Stimulated activated CD4-positive, alpha-beta T cell treated with anti-CD3 and anti-CD28 coated beads, Interleukin-1b, Interleukin-23, amount 100 ng/mL, for 48 hours (primary cell): ENCODE measurements at places on chromosomes 3 and 15.

DNA sequence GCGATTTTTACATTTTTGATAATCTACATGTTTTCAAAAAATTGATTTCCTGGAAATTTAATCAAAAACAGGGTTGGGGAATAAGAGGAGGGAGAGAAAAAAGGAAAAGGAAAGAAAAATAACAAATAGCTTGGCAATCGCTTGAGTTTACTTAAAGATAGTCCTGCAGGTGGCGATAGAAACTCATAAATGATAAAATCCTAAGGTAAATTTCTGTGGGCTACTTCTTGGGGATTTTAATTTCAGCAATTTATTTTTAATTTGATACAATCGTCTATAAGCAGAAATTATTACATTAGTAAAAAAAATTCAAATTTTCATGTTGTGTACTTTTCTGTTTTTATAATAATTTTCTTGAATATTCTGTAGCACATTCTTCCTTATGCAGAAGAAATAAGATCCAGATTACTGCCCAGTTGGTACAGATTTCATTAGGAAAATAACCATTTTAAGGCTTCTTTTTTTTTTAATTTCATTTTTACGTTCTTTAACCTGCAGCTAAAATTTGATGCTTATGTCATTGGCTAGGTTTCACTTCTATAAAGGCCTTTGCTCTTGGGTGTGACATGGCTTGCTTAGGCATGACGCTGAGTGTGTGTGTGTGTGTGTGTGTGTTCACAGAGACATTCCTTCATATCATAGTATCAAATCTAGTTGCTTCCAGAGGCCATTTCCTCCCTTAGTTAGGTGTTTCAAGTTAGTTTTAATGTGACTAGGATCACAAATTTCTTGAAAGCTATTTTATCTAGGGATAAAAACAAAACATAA lies 181.8 kb downstream of the MCTP2 start:
- DNase-seq: no peak

- DNase-seq: no peak
Observed at GRCh38 chr3:127149621-127150310, 43.2 kb upstream of the PRR23E start.

- DNase-seq: no peak
Observed at GRCh38 chr3:39548282-39548681, 80.8 kb downstream of the MOBP start.

DNA sequence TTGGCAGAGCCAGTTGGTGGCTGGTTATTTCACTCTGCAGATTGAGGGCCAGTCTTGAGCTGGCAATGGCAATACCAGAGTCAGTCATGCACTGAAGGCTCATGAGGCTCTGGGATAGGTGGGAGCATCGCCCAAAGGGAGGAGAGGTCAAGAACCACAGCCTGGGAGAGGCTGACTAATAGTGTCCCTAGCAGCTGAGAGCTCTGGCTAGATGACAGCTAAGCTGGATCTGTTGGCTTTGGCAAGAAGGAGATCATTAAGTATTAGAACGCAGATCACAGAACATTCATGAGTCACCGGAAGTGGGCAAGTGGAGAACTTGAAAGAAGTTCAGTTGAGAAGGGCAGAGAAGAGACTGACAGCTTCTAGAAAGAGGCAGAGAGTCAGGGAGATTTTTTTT lies 521.1 kb downstream of the NR2F2 start:
- no peak for DNase-seq

GRCh38 chr15:101528917-101529299 lies 39.4 kb upstream of the PCSK6 start:
- no peak for DNase-seq

DNA sequence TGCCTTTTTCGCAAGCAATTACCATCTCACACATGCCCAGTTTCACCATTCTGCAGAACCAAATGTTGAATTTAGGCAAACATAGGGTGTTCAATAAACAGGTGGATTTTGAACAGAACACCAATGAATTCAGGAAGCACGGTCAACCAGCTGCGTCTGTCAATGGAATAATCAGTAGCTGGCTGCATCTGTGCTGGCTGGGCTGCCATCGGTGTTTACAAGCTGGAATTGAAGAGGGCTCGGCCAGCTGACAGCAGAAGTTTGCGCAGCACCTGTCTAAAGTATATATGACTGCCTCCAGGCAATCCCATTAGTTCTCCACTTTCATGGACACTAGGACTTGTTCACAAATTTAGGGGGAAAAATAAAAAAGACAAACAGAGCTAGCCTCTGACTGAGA lies 996.4 kb upstream of the CFAP20DC start:
- DNase-seq: no peak

DNA sequence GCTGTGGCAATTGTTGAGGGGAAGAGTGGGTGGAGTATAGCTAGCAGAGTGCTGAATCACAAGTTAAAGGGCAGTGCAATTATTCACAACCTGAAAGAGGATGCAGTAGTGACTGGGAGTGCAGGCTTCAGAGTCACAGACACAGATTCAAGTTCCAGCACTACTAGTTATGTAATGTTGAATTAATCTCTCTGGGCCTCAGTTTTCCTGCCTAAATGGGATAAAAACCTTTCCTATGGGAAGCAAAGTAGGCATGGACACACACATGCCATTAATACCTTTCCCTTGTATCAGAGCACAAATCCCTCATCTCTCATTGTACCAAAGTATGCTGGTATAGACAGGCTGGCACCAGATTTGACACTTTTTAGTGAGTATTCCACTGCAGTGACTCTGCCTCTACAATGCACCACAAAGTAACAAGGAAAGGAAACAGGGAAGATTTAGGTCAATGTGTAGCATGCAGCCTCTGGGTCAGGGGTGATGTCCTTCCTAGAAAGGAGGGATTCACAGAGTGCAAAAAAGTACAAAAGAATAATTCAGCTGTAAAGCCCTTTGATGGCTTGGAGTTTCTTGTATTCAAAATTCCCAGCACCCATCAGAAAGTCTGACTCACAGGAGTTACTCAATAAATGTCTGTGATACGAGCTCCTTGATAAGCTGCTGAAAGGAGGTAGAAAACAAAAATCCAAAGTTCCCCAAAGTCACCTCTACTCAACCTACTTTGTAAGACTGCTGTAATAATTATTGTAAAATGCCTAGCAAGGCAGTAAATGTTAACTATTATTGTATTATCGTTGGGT lies 507.5 kb upstream of the TGFBR2 start:
- DNase-seq: no peak

DNA sequence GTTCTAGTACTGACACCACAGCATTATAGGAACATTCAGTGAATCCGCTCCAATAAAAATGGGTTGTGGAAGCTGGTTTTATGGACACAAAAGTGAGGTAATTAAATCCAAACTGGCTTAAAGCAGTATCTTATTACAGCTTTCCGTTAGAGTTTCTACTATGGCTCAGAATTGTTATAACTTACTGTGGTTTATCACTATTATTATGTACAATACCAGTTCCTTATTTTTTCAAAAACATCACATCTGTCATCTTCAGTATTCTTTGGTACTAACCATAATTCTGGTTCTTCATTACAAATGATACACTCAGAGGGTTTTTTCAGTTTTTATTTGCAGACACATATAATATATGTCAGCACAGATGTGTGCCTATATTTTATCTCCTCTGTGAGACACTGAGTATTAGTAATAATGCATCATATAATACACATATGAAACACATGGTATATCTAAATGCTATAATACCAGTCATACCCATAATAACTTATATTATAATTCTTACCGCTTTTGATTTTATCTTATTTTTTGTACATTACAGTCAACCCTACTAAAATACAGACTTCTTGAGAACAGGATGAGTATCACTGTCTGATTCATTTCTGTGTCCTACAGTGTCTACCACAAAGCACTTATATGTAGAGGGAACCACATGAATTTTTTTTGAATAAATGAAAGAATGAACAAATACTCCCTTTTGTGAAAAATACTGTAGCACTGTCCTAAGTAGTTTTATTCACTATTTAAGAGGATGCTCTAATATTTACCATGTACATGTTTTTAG lies 39.0 kb downstream of the CMSS1 start:
- DNase-seq: no peak
